Amygdala (tissue), 56 donors: ENCODE measurements at places on chromosomes 3 and 15.
A peak's percentile ranks its signal among the peaks of the same experiment; 100 is the strongest.

DNA sequence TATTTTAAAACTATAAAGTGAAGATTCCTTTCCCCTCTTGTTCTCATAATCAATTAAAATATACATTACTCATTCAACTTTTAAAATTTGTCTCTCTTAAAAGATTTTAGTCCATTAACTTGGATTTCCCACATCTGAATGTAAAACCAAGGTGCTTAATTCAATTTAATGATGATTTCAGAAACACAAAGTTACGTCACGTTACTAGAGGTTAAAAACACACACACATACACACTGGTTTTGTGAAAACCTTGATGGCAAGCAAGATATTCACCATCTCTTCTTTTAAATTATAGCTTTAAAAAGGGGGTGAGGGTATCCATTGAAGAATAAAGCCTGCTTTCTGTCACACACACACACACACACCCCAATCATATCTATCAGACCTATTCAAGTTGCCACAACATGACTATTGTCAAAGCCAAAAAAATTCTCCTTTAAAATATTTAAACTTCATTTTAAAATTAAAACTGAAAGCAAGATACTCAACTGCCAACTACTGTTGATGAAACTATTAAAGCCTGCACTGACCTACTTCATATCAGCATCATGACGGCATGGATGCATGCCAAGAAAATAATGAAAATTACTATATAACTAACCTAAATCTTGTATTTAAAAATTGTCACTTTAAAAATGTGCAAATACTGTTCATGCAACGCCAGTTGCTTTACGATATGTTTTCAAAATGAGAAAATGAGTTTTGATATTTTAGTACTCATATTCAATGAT is 2.1 kb downstream of the RFX7 start:
- no peak for DNase-seq

DNA sequence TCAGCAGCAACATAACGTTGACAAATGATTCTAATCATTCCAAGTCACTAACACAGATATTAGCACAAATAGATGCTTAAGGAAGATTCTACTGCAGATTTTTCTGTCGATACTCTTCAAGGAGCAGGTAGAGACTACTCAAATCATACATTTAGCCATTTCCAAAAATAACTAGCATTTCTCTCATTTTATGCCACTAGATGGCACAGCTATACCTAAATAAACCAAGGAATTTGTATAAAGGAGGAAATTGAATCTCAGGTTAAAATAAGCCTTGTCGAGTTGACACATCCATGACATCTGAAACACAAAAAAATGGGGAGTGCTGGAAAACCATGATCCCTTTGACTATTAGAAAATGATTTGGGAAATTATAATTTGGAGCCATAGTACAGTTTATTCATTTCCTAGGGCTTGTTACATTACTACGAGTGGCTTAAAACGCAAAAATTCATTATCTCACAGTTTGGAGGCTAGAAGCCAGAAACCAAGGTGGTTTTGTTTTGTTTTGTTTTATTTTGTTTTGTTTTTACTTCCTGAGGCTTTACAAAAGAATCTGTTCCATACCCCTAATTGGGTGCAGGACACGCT is 59.5 kb upstream of the STRIT1 start:
- DNase-seq, result no peak

GRCh38 chr15:75008221-75008625 is 12.9 kb downstream of the SCAMP5 start:
- DNase-seq, result no peak

DNA sequence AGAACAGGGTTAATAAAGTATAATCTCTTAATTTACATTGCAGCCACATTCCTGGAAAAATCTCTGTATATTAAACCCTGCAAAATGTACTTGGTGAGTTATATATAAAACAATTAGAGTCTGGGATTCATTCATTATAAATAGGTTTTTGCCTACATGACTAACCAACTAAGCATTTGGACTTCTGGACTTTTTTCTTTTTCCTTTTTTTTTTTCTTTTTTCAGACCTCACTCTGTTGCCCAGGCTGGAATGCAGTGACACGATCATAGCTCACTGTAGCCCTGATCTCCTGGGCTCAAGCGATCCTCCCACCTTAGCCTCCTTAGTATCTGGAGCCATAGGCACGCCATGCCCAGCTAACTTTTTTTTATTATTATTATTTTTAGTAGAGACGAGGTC is 4.5 kb downstream of the DNAJC13 start:
- DNase-seq, result no peak

DNA sequence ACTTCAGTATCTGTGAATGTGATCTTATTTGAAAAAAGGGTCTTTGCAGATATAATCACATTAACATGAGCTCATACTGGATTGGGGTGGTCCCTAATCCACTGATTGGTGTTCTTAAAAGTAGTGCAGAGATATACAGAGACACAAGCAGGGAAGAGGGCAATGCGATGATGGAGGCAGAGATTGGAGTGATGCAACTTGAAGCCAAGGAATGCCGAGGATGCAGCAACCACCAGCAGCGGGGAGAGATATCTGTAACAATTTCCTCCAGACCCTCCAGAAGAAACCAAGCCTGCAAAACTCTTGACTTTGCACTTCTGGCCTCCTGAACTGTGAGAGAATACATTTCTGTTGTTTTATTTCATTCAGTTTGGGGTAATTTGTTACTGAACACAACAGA is 171.0 kb upstream of the MBNL1 start:
- DNase-seq, result no peak

- DNase-seq, result no peak
These were observed 44.8 kb downstream of the AP4E1 start for GRCh38 chr15:50953302-50953701.

- no peak for DNase-seq
These were observed 121.1 kb downstream of the SHQ1 start for GRCh38 chr3:72727172-72727571.

DNA sequence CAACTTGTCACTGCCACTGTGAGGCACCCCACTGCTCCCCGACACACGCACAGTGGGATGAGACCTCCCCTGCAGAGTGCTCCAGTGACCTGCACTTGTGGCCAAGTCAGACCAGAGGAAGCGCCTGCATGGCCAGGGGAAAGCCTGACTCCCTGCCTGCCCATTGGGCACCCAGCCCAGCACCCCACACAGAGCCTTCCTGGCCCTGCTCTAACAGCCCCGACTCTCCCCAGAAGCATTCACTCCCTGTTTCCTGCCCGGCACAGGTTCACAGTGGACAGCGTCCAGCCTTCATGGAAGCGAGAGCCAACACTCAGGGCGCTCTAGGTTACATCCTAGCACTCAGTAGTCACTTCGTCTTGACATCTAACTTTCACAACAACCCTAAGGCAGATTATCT is 27.8 kb downstream of the RBPMS2 start:
- no peak for DNase-seq

DNA sequence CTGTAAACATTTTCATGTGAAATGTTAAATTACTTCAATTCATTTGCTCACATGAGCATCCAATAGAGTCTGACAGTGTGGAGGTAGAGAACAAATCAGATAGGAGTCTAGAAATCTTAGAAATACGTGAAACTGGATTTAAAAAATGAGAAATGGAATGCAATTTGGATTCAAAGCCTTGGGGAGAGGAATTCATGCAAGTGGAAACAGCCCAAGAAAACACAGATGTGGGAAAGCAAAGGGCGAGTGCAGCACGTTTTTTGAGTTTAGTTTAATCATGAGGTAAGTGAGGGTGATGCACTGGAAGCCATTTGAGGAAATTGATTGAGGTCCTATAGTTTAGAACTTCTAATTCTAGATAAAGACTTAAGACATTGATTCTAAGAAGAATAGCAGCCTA is 434.7 kb downstream of the C3orf38 start:
- DNase-seq, result no peak

DNA sequence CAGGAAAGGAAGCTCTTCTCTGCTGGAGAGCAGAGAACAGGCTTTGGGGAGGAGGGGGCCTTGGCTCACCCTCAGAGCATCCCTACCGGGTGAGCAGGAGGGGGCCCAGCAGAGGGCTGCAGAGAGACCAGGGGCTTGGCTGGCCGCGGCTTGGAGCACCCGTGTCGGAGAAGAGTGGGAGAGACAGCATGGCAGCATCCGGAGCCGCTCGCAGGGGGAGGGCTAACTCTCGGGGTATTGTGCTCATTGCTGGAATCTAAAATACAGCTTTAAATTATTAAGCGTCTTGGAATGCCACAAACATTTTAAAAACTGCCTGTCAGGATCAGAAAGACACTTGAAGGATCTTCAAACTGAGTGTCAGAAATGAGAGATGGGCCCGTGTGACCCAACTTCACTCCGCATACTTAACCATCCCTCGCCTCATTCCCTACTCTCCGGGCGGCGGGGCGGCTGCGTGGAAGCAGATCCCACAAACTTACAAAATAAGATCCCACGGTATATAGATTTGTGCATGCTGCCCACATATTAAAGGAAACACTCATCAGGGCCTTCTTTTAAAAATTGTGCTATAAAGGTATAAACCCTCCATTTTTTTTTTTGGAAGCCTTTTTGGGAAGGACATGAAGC is 53.9 kb downstream of the EIF4E3 start:
- no peak for DNase-seq

DNA sequence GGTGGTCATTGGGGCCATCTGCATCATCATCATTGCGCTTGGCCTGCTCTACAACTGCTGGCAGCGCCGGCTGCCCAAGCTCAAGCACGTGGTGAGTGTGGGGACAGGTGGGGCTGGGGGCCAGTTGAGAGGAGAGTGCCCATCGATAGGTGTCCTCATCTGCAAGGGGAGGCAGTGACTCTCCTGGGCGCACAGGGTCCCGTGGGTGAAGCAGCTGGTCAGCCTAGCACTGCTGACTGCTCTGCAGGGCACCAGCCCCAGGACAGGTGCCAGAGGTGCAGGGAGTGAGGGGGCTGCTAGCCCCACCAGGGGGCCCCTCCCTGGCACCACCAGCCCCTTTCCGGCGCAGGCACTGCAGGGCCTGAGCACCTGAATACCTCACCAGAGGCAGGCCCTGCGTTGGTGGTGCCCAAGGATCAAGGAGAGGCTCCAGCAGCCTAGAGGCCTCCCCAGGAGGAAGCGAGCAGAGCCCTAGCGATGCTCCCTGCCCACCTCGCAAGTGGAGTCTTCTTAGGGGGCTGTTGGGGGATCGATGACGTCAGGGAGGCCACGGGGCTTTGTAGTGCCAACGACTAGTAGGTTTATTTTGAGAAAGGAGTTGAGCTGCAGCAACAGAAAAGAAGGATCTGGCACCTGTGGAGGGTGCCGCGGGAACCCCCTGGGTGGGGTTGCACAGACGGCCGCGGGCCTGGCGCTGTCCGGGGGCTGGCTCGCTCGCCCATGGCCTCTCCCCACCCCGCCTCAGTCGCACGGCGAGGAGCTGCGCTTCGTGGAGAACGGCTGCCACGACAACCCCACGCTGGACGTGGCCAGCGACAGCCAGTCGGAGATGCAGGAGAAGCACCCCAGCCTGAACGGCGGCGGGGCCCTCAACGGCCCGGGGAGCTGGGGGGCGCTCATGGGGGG is 976 bp upstream of the ABTB1 start:
- no peak for DNase-seq

DNA sequence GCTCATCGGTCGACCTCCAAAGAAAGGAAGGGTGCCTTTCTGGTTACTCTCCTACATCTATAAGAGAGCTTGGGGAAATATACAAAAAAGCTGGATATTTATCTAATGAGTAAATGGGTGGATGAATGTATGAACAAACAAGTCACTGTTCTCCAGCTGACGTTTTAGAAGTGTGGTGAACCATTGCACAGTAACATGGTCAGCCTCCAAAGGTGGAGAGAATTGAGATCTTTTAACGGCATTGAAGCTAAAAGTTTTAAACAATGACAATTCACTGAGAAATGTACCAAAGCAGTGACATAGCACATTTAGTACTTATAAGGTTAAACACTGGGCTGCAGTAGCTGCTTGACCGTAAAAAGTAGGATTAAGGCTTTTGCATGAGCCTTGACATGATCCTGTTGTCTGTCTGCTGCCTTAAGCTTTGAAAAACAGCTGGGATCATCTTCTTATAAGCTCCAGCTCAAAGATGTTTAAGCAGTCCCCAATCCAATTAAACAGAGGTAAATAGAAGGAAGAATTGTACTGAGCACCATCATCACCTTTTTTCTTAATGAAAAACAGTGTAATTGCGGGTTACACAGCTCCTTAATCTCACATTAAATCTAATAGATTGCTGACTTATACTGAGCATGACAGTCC is 222.9 kb downstream of the WDR72 start:
- no peak for DNase-seq

- no peak for DNase-seq
These were observed 390.6 kb upstream of the SEMA6D start for GRCh38 chr15:47326410-47327333.

GRCh38 chr3:192887701-192888100 is 30.0 kb downstream of the MB21D2 start:
- DNase-seq, result no peak

GRCh38 chr3:158506456-158506855 is 64.5 kb upstream of the MLF1 start:
- no peak for DNase-seq

DNA sequence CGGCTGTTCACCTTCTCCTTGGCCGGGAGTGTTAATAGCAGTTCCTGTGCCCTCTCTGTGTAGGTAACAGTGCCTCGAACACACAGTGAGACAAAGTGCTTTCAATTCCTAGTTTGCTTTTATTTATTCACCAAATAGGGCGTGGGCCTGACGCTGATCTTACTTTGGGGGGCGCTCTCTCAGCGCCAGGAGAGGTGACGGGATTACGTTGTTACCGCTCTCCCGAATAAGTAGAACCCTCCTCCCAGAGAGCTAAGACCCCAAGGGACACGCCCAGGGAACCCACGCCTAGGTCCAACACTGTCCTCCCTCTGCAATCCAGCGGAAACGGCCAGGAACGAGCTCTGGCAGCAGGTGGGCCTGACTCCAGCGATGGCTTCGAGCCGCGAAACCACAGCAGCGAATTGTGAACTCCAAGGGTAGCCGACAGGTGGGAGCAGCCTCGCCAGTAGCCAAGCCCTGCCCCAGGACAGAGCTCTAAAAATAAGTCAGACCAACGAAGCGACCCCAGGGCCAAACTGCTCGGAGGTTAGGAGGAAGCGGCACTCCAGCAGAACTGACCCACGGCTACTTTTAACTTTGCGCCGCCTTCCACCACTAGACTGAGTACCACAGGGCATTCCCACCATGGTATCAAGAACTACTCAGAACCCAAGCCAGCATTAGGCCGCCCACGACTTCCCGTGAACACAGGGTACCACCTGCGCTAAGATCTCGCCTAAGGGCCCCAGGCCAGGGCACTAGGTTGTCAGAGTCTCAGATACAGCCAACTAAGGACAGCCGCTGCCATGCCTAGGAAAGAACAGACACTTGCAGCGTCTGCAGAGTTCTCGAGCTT is 1.6 kb upstream of the SIN3A start:
- DNase-seq, result peak; percentile 14

DNA sequence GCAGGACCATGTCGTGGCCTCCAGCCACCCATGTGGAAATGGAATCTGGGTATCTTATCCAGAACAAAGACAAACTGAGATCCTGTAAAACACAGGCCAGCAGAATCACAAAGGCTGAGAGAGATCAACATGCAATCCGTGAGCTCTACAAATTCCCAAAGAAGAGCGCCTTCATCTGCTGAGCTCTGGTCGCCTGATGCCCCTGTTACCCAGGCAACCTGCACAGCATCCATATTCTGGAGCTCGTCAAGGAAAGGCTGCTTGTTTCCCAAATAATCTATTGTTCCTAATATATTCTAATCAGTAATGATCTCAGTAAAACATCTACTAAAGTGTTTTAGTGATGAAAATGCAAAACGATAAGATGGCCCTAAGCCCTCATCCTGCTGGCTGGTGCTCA is 133.6 kb downstream of the OCA2 start:
- DNase-seq, result no peak

GRCh38 chr3:144586382-144586781 is 614.8 kb downstream of the DIPK2A start:
- no peak for DNase-seq
